ENCODE measurements at places on chromosomes 4 and X. TPM values are rescaled to one million over a fixed set of nuclear protein-coding genes. Genes with fewer than 3 reads are reported as not detected.

DNA sequence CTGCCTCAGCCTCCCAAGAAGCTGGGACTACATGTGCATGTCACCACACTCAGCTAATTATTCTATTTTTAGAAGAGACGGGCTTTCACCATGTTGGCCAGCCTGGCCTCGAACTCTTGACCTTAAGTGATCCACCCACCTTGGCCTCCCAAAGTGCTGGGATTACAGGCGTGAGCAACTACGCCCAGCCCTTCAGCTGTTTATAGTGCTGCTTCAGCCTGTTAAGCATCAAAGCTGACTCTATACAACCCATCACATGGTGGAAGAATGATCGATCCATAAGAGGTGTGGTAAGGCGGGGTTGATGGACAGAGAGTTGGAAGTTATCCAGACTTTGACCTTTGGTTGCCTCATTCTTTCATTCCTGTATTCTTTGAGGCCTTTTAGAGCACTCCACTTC, 56.2 kb upstream of the RAPGEF2 start:
- no peaks in the 10 kb centered on the region for H3K36me3 ChIP-seq
- no peaks in the 10 kb centered on the region for H3K27me3 ChIP-seq
- H3K27ac ChIP-seq: no peak overlapping the region
- no peaks in the 10 kb centered on the region for H3K4me1 ChIP-seq
- H3K4me3 ChIP-seq: no peak overlapping the region

GRCh38 chrX:44314808-44315207, 28.7 kb downstream of the EFHC2 start:
- no peaks in the 10 kb centered on the region for H3K27me3 ChIP-seq
- DNase-seq: no peak
- no peaks in the 10 kb centered on the region for H3K4me1 ChIP-seq
- no peak overlapping the region for H3K27ac ChIP-seq

- no peak for DNase-seq
- no peak overlapping the region for H3K4me3 ChIP-seq
- no peak overlapping the region for H3K27ac ChIP-seq
These were observed 11.2 kb upstream of the TFDP3 start for GRCh38 chrX:133229361-133229760.

The CXCL3 gene
- total RNA-seq: 5.6 TPM

The TEX28 gene
- total RNA-seq: not detected

The UGT2B11 gene
- total RNA-seq: not detected

- H3K27ac ChIP-seq: no peak overlapping the region
- no peaks in the 10 kb centered on the region for H3K36me3 ChIP-seq
- no peaks in the 10 kb centered on the region for H3K27me3 ChIP-seq
- H3K4me3 ChIP-seq: no peak overlapping the region
These were observed 146.5 kb upstream of the INTU start for GRCh38 chr4:127486248-127486647.

The TNMD gene
- total RNA-seq: 7.5 TPM
